Camera-type eye (tissue), 1 donor: ENCODE measurements at places on chromosomes 5 and 9. TPM values are rescaled to one million over a fixed set of nuclear protein-coding genes. Genes with fewer than 3 reads are reported as not detected.

BTNL3 gene
- not detected for total RNA-seq

ZBED3 gene
- total RNA-seq: 7.3 TPM

WDR36 gene
- total RNA-seq: 48.0 TPM

AHRR gene
- 11.5 TPM for total RNA-seq

LCN9 gene
- not detected for total RNA-seq
